ENCODE measurements at places on chromosomes 16 and 17. TPM values are rescaled to one million over a fixed set of nuclear protein-coding genes. Genes with fewer than 3 reads are reported as not detected.

DNA sequence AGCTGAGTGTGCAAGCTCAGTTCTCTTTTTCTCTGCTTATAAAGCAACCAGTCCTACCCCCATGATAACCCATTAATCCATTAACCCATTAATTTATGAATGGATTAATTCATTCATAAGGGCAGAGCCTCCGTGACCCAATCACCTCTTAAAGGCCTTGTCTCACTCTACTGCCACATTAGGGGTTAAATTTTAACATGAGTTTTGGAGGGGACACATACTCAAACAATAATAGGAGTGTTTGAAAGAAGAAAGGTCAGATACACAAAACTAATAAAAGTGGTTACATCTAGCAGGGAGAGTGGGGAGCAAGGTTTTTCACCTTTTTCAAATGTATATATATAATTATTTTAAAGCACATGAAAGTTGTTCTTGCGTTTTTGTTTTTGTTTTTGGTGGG is 6.8 kb downstream of the VMP1 start:
- DNase-seq, result no peak

DNA sequence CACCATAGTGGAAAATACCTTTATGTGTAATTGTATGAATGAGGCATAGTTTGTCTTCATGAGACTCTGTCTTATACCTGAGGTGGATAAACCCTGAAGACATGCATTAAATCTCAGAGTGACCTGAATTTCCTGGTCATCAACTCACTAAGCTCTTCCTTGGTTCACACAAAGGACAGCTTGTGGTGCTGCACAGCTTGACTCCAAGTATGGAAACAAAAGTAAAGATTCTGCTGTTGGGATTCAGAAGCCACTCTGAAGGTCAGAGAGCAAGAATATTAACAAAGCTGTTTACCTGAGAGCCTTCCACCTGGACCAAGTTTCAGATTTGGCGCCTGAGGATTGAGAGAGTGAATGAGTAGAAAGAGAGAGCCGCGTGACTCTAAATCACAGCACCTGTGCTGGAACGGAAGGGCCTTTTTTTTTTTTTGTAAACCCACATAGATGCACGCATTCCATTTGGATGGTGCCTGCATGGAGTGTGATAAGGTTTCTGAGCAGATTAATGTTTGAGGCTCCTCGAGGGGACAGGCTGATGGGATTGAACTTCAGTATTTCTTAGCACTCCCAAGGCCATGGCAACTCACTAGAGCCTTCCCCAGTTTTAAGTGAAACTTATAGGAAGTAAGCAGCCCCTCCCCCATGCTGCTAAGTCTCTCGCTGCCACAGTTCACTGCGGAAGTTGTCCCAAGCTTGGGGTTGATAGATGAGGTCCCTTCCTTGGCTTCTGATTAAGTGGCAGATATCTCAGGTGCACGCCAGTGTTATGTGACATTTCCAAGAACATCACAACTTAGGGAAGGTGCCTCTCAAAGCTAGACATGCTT is 28.7 kb downstream of the CALB2 start:
- no peak for DNase-seq

DNA sequence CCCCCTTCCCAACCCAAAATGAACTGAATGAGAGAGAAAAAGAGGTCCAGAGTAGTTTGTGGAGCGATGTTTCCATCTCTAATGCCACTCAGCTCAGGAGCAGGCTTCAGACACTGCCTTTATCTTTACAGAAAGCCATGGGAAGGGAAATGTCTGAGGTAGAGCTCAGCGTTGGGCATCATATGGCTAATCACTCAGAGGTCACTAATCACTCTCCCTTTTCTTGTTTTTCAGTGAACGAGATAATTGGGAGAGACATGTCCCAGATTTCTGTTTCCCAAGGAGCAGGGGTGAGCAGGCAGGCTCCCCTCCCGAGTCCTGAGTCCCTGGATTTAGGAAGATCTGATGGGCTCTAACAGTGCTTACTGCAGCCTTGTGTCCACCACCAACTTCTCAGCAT is 9.8 kb downstream of the ESRP2 start:
- DNase-seq, result no peak

- no peak for DNase-seq
Measured at GRCh38 chr16:6335072-6335471, 997.6 kb upstream of the RBFOX1 start.

DNA sequence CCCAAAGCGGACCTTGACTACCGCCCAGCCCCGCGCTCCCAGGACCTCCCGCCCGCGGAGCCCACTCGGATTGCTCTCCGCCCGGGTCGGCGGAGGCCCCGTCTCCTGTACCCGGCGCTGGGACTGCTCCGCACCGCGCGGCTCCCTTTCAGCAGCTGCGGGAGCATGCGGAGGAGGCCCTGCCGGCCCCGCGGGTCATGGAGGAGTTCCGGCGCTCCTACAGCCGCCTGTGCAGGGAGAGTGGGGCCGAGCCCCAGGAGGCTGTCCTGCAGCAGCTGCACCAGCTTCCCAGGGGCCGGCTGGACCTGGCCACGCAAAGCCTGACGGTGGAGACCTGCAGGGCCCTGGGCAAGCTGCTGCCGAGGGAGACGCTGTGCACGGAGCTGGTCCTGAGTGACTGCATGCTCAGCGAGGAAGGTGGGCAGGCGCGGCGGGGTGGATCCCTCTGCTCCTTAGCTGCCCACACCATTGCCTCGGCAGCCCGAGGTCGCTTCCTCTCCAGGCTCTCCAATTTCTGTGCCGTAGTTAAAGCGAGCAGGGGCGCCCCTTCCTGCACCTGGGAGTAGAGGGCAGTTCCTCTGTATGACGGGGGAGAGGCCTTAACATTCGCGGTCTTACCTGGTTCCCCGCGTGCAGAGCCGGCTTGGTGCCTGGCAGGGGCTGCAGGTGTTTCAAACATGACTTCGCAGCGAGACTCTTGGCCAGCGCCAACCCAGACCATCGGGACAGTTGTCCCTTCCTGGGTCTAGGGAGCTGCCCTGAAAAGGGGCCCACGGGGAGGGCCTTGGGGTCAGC is 539 bp downstream of the LRRC45 start:
- no peak for DNase-seq

DNA sequence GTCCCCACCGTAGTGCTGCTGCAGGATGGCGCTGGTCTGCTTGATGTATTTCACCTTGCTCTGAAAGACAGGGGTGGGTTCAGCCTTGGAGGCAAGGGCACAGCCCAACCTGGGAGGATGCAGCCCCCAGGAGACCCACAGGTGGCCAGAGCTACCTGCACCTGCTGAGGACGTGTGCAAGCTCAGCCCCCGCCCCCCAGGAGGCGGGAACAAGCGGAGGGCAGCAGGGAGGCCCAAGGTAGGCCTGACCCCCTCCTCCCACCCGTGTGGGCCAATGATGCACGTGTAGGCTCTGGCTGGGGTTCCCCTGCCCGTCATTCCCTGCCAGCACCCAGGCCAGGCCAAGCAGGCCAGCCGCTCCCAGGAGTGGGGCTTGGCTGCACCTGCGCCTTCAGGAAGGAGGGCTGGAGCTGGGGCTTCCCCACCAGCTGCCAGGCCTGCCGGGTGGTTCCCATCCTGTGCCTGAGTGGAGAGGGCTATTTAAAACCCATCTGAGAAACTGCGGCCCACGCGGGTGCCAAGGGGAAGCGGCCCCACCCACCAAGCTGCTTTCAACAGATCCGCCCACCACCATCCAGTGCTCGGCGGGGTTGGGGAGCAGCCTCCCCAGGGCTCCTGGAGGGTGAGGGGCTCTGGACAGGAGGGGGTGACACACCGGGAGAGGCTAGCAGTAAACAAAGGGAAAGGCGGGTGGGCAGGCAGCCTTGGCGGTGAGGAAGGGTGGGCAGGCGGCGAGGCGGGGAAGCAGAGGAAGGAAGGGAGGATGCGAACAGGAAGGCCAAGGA is 3.8 kb downstream of the NTHL1 start:
- no peak for DNase-seq

GRCh38 chr16:89190150-89190958 is 10.0 kb downstream of the SLC22A31 start:
- DNase-seq, result no peak

DNA sequence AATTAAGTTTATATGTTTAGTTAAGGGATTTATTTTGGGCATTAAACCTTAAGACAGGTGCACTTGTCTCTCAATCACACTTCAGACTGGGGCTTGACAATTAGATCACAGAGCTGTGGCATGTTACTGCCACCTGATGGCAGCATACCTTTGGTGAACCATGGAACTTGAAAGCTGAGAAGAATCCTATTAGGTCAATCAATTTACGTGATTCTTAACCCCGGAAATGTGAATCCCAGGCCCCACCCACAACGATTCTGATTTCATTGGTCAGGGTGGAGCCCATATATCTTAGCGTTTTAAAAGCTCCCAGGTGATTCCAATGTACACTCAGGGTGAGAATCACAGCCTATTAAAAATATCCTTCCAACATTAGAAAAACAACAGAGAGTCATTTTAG is 91.0 kb downstream of the GSG1L start:
- no peak for DNase-seq

DNA sequence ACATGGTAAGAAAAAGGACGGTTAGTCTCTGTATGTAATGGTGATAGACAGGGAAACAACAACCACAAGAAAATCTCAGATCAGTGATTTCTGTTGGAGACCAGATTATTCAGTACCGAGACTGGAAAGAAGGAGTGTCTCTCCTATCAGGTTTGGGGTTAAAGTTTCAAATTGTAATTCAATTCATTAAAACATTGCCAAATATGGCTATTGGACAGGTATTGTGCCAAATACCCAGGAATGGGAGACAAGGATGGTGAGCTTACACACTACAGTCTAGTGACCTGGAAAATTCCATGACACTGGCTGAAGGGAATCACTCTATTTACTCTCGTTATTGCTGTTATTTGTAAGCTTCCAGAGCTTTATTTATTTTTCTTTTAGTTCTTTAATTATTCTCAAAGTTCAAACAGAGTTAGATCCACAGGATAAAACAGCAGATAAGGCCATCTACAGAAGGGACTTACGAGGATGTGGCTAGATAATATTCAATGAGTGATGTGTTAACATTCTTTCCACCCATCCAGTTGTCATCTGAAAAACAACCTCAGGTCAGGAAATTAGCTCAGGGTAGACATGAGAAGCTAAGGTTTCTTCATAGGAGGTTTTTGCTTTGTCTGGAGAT is 25.1 kb upstream of the MMD start:
- DNase-seq, result no peak

DNA sequence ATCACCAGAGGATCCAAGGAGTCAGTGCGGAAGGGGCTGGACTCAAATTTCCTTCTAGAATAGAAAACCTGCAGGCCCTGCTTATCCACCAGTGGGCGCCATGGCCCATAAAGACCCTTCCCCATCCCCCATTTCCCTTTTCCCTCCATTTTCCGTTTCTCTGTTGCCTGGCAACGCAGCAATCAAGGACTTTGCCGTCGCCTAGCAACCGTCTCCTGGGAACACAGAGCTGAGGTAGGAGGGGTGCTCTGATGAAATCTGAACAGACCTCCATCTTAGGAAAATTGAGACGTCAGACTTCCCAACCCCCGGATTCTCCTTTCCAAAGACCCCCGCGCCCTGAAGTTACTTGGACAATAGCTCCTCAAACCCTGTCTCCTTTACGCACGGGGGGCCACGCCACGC is 5.7 kb downstream of the DLG4 start:
- no peak for DNase-seq

DNA sequence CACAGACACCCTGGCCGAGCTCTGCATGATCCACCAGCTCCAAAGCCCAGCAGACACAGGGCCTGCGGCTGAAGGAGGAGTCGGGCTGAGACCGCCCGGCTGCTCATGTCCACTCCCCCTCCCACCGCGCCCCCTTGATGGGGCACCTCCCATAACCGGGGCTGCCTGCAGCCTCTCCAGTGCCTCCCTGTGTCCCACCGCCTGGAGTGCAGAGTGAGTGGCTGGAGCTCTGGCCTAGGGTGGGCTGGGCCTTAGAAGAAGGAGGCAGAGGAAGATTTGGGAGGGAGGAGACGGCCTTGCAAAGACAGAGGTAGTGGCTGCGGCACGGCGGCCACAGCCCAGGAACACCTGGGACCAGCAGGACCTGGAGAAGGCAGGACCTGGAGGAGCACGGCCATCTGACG is 4.0 kb downstream of the CBFA2T3 start:
- no peak for DNase-seq

DNA sequence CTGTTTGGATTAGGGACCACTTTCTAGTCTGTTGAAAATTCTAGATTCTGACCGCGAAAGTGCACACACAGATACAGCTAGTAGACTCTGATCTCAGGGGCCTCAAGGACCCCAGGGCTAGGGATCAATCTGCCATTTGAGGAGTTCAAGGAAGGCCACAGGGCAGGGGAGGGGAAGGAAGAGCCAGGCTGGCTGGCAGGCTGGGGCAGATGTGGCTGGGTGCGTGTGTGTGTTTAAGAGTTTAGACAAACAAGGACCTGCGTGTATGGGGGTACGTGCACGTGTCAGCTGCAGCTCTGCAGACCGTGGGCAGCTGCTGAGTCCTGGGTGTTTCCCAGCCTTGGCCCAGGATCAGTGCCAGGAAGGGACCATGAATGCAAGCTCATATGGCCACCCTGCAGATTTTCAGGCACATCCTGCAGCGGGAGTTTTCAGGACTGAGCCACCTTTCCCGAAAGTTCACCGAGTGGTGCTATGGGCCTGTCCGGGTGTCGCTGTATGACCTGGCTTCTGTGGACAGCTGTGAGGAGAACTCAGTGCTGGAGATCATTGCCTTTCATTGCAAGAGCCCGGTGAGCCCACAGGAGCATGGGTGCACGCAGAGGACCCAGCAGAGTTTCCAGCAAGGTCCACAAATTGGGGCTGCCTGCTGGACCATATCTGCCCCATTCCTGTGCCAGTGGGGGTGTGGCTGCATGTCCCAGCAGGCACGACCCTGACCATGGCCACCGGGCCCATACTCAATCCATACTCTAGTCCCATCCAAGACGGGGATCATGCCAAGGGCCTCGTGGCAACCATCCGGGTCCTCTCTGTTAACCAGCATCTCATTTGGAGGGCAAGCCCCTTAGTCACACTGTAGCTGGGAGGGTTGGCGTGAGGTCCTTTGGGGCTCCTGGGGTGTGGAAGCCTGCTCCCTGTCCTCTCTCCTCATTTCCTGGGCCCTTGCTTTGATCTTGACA is 10.6 kb downstream of the TRPV2 start:
- no peak for DNase-seq

GRCh38 chr17:9356488-9356911 is 219.1 kb downstream of the STX8 start:
- DNase-seq, result no peak

The CA5A gene
- not detected for total RNA-seq

The SLC12A3 gene
- total RNA-seq, result not detected

The TPSG1 gene
- total RNA-seq, result not detected

The SPN gene
- total RNA-seq, result 136 TPM

The CDRT15 gene
- not detected for total RNA-seq

The PYDC1 gene
- total RNA-seq, result not detected

The SLC22A31 gene
- total RNA-seq, result not detected

The KRTAP4-4 gene
- total RNA-seq, result not detected

The PPM1E gene
- not detected for total RNA-seq

The C1QTNF8 gene
- total RNA-seq, result not detected

The ODAD4 gene
- total RNA-seq, result 0.57 TPM

The WFDC1 gene
- total RNA-seq, result not detected

The TNFSF13 gene
- total RNA-seq, result 1.6 TPM

Data from CD8-positive, alpha-beta memory T cell (primary cell).